Gastroesophageal sphincter (tissue), 4 donors: ENCODE measurements at places on chromosomes 3 and 15. TPM values are rescaled to one million over a fixed set of nuclear protein-coding genes. Genes with fewer than 3 reads are reported as not detected.

DNA sequence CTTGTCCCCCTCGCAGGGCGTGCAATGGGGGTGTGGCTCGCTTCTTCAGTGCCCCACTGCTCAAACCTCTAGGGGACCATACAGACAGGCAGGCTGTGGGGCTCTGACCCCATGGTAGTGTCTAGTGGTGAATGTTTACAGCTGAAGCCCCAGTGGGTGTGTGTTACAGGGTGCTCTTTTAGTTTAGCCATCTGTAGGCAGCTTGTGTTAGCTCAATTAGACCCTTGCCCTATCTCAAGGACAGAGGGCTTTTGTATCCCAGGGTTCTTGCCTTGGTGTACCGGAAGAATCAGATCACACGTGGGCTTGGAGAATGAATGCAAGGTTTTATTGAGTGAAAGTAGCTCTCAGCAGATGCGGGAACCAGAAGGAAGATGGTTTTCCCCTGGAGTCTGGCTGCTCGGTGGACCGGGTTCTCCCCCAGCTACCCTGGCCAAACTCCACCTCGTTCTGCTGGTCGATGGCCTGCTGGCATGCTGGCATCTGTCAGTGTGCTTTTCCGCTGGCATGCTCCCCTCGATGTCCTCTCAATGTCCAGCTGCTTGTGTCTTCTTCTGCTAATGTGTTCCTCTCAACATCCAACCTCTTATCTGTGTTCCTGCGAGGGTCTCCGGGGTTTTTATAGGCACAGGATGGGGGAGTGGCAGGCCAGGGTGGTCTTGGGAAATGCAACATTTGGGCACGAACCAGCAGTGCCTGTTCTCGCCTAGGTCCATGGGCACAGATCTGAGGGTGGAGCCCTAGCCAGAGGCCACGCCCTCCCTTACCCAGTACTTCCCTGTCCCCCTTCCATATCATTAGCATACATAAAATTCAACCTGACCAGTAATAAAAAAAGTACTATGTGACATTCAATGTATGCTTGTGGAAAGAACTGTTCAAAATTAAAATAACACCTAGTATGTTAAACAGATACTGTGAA, 6.6 kb downstream of the SPCS1 start:
- no peak for ATAC-seq

GRCh38 chr3:184134746-184135148, 411 bp upstream of the EIF2B5 start:
- no peak for ATAC-seq

DNA sequence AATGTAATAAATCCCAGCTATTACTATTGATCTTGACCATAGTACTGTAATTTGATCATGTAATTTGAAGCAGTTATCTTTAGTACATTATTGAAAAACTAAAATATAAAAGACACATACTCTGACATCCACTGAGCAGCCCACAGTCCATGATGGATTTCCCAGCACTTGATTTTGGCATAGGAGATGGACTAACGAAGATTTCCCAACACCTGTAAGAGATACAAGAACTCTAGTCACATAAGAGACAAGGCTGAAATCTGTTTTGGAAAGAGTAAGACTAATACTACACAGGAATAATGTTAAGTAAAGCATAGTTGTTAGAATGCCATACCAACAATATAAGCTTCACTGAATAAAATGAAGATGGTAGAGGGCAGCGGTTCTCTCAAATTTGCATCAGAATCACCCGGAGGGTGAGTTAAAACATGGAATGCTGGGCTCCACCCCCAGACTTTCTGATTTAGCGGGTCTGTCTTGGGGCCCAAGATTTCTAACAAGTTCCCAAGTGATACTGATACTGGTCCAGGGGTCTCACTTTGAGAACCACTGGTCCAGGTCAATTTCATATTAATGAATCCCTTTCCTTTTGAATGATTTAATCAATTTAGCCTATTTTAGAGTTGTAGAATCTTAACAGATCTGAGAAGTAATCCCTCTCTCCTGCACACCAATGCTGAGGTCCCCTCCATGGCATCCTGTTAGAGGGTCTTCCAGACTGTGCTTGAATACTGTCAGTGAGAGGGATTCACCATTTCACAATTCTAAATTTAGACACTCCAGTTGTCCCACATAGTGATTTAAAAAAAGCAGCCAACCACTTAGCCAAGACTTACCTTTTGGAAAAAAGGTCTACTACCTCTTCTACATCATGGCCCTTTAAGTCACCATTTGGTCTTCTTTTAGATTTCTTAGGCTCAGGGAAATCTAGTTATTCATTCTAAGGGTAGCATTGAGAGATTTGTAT, 11.5 kb downstream of the RABL3 start:
- ATAC-seq, result no peak

GRCh38 chr3:30679045-30679444, 72.6 kb downstream of the TGFBR2 start:
- no peak for ATAC-seq

DNA sequence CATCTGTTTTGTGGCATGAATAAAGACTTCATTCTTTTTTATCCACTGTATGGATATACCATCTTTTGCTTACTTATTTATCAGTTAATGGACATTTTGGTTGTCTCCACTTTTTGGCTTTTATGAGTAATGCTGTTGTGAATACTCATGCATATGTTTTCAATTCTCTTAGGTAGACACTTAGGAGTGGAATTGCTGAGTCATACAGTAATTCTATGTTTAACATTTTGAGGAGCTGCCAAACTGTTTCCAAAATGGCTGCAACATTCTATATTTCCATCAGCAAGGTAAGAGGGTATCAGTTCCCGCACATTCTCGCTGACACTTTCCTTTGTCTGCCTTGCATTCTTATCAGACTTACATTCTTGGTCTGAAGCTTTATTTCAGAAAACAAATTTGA, 191.1 kb downstream of the WNT5A start:
- no peak for ATAC-seq

- ATAC-seq, result no peak
Observed at GRCh38 chr3:181956122-181956521, 244.4 kb downstream of the SOX2 start.

DNA sequence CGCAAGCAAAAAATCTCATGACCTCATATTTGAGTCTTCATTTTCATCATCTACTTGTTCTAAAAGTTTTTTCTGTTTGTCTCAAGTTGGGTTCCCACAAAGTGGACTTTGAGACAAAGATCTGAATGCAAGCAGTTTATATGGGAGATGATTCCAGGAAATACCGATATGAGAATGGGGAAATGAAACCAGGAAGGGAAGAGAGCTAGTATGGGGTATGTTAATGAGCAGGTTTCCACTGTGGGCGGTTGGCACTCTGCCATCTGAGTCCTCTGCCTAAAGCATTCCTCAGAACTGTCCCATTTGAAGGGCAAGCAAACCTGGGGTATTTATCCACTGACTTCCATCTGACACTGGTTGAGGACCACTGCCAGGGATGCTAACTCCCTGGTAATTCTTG, 8.8 kb downstream of the ADPRH start:
- ATAC-seq, result no peak

GRCh38 chr3:150331978-150332568, 76.0 kb upstream of the TSC22D2 start:
- no peak for ATAC-seq

DNA sequence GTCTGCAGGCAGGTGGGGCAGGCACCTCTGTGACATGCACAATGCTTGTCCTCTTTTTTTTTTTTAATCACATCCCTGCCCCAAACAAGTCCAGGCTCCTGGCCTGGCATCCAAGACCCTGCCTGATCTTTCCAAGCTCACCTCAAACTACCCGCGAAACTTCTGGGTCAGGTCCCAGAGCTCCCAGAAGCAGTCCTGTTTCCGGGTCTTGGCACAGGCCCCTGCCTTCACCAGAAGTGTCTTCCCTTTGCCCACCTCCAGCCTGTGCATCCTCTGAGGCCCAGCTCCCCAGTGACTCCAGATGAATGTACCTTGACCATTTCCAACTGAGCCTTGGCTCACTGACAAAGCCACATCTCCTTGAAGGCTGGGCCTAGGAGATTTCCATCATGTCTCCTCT, 23.0 kb downstream of the PLA2G4E start:
- no peak for ATAC-seq

DNA sequence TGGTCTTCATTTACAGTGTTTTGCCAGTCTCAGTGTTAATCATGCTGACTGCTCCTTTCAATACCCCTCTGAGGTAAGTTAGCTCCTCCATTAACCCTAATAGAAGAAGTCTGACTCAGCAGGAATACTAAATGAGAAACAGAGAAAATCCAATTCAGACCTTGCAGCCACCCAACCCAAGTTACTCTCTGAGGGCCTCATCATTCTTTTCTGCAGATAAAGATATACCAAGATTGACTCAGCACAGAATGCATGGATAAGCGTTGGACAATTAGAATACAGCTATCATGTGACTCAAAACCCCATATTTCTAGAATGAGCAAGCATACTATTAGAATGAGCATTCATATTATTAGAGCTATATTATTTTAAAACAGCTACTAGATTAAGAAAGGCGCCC, 389.1 kb upstream of the SGO1 start:
- ATAC-seq, result no peak

DNA sequence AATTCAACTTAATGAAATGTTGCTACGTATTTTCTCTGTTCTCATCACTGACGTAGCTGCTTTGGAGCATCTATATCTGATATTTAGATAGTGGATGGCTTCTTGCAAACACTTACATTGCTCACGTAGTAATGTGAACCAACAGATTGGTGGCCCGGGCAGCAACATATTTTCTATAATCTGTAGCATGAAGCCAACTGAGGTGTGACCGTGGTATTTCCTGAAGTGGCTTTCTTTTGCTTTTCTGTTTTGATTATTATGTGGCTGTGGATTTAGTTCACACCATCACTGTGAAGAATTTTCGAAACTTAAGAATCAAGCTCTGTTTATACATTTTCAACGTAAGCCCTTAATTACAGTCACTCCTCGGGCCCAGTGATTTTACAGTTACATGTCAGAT, 288.5 kb downstream of the LPP start:
- no peak for ATAC-seq

GRCh38 chr15:62904041-62904910, 138.3 kb upstream of the TPM1 start:
- ATAC-seq, result no peak

GRCh38 chr3:17258823-17259436, 374.2 kb downstream of the PLCL2 start:
- ATAC-seq, result no peak

DNA sequence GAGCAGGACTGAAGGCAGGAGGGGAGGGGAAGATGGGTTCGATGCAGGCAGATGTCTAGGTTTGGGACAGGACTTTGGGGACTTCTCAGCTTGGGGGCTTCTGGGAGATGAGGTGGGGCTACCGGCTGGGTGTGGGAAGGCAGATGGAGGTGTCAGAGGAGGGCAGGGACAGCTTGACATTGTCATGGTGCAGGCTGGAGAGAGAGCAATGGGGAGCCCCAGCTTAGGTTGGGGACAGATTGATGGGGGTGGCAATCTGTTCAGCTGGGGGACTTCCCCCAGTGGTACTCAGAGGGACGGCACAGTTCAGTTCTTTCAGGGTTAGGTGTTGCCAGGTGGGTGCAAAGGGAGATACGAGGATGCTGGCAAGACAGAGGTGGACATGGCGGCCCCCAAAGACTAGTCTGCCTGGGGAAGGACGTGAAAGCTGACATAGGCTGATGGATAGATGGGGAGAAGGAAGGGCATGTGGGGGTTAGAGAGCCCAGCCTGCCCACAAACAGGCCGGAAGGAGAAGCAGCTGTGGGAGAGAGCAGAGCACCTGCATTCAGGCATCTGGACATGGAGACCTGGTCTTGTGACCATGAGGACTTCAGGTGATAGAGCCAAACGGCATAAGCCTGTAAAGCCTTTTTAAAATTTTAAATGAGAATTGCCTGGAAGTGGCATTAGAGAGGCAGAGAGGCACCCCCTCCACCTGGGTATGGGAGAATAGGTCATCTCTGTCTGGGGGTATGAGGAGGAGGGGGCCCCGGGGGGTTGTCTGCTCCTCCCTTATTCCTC, 21.1 kb downstream of the ACAA1 start:
- ATAC-seq, result no peak

GRCh38 chr15:42048821-42049200, 28.0 kb upstream of the PLA2G4E start:
- no peak for ATAC-seq

Gene WDR48
- 43.3 TPM for total RNA-seq

Gene LRRN1
- total RNA-seq, result 2.1 TPM

Gene HTR3E
- total RNA-seq, result not detected

Gene THPO
- not detected for total RNA-seq

Gene ZDHHC19
- not detected for total RNA-seq

Gene FGD5
- total RNA-seq, result 18.7 TPM

Gene CORO2B
- total RNA-seq, result 9.1 TPM

Gene SCN5A
- total RNA-seq, result not detected
